ENCODE measurements at places on chromosomes 5 and 9.

- no peak for DNase-seq
Observed at GRCh38 chr9:116027511-116027910, 126.1 kb upstream of the PAPPA start.

GRCh38 chr5:157971571-157972216, 112.7 kb upstream of the CLINT1 start:
- DNase-seq, result no peak

DNA sequence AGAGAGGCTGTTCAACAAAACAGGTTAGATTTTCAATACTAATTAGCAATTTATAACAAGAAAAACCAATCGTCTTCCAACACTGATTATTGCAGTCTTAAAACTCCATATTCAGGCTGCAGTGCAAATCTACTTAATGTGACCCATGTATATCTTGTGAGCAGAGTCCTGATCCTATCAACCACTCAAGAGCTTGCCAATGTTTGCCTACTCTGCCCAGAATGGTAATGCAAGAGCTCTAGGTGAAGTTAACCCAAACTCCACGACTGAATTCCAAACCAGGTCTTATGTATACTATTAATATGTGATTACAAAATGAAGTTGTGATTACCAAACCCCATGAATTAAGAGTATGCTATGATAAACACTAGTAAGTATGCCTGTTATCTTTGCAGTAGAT, 17.1 kb downstream of the EFNA5 start:
- no peak for DNase-seq

DNA sequence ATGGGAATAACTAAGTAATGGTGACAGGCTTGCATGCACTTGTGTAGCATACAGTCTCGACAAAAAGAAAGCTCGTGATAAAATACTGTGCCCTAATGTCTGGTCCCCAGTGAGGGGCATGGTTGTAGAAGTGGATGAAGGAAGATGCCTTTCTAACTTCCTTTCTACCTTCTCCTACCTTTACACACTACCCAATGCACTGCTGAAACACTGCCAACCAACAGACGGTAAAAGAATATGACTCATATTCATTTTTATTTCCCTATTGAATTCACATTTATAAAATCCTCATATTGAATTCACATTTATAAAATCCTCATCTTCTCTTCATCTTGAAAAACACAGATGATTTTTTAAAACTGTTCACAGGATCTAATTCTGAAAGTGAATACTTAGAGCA, 223.0 kb downstream of the PJA2 start:
- DNase-seq, result no peak

Measured in GM13976 (cell line).